GM12864 (cell line): ENCODE measurements at places on chromosomes 5 and 9.

GRCh38 chr9:33463151-33463550 is 10.6 kb downstream of the NOL6 start:
- DNase-seq, result no peak

DNA sequence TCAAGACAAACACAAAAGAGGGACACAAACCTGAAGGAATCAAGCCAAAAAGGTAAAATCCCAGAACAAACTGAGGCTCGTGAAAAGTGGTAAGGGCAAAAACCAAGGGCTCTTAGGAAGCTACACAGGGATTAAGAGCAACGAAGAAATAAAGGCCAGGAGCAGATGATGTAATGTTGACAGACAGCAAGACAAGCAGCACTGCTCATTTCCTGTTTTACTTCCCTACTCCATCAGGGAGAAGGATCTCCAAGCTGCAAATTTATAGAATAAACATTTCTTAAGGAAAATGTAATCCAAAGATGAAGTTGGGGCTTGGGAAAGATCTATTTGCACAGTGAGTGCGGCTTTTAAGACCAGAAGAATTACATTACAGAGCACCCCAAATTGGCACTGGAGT is 182.3 kb upstream of the MAP1B start:
- DNase-seq, result no peak

DNA sequence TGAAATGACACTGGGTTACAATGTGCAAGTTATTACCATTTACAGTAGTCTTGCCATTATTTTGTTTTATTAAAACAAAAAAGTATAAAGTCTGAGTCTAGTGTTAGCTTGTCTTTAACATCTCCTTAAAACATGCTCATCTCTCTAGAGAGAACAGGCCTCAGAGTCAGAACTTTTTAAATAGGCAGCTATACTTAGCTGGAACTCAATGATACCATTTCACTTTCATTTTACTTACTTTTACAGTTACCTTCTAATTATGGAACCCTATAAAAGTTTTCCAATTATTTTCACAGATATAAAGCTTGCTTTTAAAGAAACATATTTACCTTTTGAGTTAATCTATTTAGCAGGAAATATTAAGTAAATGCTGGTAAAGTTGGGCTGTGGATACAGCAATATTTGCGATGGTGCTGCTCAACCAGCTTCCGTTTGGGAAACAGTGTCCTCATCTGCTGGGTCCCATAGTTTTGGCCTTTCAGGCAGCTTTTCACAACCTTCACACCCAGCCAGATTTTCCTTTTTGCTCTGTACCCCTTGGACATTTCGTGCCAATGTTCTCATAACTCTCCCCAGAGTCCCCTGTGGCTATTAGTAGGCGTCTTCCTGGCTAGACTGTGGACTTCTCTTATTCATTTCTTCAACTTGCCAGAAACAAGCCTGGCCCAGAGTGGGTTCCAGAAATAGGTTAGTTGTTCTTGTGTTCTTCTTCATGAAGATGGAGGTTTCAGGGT is 36.3 kb upstream of the UBTD2 start:
- no peak for DNase-seq

- no peak for DNase-seq
Observed at GRCh38 chr9:134800791-134801339, 79.7 kb upstream of the FCN2 start.

- DNase-seq, result no peak
Observed at GRCh38 chr9:125119643-125120286, 23.6 kb downstream of the SCAI start.

GRCh38 chr9:137666955-137667670 is 48.3 kb downstream of the EHMT1 start:
- DNase-seq, result no peak

DNA sequence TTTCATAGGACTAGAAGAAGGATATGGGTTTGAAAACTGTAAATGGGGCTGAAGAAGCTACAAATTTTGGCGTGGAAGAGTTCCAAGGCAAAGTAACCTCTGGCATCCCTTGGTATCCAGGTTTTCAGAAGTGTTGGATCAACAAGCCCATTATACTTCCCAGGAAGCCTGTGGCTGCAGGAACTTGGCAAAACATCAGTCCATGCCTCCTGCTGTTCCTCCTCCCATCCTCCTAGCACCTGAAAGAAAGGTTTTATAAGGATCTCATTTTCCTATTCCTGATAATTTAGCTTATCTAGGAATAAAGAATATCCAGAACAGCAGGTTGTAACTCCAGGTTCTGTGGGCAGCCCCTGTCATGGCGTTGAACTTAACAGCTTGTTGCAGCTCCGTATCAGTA is 72.5 kb upstream of the LPAR1 start:
- no peak for DNase-seq

DNA sequence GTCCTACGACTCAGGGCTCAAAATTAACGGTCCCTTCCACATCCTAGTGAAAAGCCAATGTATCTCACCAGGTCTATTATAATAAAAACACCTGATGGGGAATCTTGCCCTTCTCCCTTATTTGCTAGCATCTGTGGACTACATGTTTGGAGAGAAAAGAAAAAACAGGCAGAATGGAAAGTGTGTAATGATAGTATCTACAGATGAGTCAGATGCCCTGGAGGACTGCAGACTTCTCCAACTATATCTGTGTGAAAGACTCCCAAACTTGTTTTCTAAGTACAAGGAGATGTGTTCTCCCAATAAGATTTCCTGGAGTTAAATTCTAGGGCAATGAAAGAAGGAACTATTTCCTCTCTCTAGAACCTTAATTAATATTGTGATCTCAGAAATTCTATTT is 66.0 kb downstream of the FOXB2 start:
- no peak for DNase-seq

GRCh38 chr9:18786196-18786595 is 246.8 kb downstream of the SAXO1 start:
- no peak for DNase-seq

GRCh38 chr9:13569602-13570067 is 290.1 kb upstream of the MPDZ start:
- DNase-seq, result no peak

DNA sequence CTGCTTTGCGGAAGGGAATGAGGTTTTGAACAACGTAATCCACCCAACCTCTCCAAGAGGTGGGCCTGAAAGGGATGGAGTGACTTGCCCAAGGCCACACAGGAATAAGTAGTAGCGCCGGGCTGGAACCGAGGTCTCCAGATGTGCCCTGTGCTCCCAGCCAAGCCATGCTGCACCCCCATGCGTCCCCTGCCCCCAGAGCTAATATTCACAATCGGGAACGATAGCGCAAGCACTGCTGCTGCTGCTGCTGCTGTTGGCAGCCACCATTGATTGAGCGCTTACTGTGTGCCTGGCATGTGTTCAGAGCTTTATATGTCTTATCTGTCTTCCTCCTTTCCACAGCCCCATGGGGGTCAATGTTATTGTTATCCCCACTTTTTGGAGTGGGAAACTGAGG is 43.9 kb downstream of the AMBP start:
- no peak for DNase-seq

DNA sequence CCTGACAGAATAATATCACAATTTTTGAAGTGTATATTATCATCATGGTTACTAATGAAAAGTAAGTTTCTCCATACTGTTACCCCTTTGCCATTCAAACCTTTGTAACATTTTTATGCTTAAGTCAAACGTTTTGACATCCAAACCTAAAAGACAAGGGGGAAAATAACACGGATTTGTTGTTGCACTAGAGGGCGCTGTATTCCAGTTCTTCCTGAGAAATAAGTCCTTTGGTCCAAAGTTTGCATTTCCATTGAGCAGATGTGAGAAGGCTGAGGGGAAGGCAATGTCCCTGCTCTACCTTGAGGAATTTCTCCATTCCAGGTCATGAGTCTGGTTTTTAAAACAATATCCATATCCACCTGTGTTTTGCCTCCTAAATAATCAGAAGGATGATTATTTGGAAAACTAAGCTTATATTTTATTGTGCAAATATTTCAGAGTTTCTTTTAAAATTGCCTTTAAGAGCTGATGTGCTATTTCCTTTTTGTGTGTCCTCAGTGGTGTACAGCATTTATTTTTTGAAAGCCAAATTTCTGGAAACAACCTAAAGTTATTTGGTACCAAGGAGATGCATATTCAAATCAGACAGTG is 9.7 kb downstream of the LECT2 start:
- DNase-seq, result peak; percentile 33

DNA sequence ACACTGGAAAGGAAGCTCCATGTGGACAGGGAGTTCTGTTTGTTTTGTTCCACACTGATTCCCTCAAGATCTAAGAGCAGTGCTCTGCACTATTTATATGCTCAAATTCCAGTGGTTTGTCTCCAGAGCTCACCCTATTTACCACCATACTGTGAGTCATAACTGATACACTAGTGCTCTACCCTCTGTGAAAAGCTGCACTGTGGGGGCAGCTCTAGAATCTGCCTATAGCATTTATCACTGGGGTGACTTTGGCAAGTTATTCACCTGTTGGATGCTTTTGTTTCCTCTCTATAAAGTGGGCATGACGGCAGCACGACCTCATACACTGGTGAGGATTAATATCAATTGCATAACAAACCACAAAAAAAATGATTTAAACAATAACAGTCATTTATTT is 307.8 kb downstream of the NR2F1-AS1 start:
- no peak for DNase-seq

DNA sequence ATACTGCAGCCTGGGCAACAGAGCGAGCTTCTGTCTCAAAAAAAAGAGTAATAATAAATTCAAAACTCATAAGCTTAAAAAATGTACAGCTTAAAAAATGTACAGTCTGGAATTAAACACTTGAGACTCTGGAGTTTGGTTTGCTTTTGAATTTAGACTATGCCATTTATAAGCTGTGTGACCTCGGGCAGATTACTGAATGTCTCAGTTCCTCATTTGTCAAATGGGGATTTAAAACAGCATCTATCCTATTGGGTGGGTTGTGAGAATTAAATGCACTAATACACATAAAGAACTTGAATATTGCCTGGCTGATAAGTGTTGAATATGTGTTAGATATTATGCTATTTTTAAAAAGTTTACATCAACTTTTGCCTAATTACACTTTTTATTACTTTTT is 98.4 kb downstream of the SCAMP1 start:
- peak; percentile 8 for DNase-seq

GRCh38 chr5:65068410-65068809 is 299.7 kb downstream of the CWC27 start:
- DNase-seq, result no peak

DNA sequence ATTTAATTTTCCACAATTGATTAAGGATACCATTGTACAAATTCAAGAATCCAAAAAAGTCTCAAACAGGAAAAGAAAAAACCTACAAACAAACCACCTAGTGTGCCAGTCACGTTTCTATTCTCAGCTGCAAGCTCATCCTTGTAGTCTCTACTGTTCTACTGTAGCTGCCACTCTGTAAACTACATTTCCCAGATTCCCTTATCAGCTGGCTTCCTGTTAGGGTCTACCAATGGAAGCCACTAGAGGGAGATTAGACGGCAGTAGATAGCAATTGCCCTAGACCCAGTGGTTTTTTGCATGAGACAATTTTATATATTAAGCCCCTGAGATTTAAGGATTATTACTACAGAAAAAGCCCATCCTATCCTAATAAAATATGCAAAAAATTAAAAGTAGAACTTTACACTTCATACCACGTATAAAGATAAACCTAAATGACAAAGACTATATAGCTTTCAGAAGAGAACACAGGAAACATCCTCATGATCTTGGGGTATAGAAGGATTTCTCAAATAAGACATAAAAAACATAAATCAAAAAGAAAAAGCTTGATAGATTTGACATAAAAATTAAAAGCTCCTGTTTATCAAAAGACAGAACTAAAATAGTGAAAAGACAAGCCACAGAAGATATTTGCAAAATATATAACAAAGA is 37.4 kb downstream of the P4HA2 start:
- no peak for DNase-seq

DNA sequence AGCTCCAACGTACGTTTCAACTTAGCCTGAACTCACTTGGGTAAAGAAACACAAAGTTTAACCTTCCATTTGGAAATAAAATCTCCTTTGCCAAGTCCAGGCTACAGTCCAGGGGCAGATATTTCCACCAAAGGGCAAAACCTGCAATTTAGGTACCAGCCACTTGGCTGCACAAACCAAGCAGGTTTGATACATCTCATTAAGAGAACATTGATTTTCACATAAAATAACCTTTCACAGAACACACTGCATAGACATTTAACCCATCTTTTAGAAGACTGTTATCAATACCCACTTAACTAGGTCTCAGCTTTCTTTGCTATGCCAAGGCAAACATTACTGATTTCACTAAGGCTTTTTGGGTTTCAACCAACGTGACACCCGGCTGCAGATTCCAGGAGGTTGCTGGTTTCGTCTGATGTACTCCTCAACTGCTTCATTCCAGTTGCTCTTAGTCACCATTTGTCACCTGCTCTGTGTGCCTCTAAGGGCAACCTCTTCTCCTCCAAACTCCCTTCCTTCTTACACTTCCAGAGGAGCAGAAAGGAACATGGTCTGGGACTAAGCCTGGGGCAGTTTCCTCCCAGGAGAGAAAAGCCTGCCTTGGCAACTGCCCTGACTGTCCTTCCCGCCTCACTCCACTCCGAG is 67.1 kb downstream of the EPB41L4B start:
- DNase-seq, result no peak

GRCh38 chr9:16341177-16341576 is 529.3 kb downstream of the BNC2 start:
- DNase-seq, result no peak

- DNase-seq, result no peak
Observed at GRCh38 chr9:135663451-135663770, 302 bp downstream of the LCN9 start.

GRCh38 chr5:172223901-172224873 is 30.2 kb downstream of the EFCAB9 start:
- peak; percentile 73 for DNase-seq

- no peak for DNase-seq
Observed at GRCh38 chr5:175695161-175696126, 37.6 kb downstream of the HRH2 start.

- no peak for DNase-seq
Observed at GRCh38 chr9:81108391-81108790, 581.0 kb downstream of the TLE1 start.

DNA sequence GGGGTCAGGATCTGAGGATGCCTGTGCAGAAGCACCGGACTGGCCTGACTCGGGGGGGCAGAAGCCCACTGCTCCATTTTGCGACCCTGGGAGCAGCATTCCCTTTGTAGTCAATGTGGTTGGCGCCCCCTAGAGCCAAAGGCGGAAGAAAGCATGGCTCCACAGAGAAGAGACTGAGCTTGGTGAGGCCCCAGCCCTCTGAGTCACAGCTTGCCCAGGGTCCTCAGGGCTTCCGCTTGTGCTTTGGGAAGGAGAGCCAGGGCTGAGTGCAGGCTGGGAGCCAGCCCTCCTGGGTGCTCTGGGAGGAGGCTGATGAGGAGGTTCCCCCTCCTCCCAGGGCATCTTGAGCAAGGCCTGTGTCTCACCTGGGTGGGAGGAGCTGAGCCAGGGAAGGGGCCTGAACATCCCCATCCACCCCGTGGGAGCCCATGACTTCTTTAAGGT is 5.5 kb upstream of the AQP3 start:
- DNase-seq, result no peak

- DNase-seq, result no peak
Observed at GRCh38 chr5:141392429-141393198, at the start of gene PCDHGA8. PCDHGA8 (plus strand) TSS chr5:141392633; CDS start chr5:141392814, 181 bp downstream.

DNA sequence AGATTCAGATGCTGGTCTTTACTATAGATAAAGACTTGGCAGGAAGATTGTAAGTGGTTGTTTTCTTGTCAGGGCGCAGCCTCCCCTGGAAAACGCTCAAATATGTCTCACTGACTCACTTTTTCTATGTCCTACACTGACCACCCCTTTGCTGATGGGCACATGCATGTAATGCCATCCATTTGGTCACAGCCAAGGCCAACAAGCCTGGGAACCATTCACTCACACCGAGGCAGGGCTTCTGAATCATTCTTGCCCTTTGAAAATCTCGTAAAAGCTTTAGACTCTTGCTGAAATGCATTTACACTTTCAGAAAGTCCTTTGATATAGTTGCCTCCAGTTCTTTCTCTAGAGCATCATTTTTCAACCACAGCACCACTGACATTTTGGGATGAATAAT is 249.4 kb downstream of the ACTL7B start:
- DNase-seq, result no peak
